ENCODE measurements at places on chromosomes 2 and 18.
A peak's percentile ranks its signal among the peaks of the same experiment; 100 is the strongest.

GRCh38 chr2:146844226-146844990, 1000.4 kb upstream of the ACVR2A start:
- DNase-seq = peak; percentile 47

DNA sequence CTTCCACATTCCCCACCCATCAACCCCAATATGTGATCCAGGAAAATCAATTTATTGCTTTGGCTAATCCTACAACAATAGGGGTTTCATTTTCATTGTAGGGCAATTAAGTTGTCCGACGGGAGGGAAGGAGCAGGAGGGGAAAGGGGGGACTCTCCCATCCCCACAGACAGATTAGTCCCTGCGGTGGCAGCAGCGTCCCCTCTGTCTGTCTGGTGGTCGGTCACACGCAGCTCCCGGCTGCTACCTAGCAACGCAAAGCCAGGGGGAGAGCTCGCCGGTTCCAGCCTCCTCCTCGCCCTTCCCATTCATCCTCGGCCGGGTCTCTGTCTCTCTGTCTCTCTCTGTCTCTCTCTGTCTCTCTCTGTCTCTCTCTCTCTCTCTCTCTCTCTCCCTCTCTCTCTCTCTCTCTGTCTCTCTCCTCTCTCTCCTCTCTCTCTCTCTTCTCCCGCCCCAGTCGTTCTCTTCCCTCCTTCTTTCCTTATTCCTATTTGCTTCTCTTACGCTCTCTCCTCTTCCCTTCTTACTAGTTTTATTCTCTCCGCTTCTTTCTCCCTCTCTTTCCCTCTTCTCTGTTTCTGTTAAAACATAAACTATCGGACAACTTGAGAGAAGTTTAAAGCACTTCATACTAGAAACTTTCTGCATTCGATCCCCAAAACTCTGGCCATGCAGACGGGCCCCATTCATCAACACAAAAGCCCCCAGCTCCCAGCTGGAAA, 1.2 kb downstream of the LRP2 start:
- no peak for DNase-seq

- no peak for DNase-seq
Measured at GRCh38 chr2:88658326-88658725, 31.1 kb upstream of the EIF2AK3 start.

DNA sequence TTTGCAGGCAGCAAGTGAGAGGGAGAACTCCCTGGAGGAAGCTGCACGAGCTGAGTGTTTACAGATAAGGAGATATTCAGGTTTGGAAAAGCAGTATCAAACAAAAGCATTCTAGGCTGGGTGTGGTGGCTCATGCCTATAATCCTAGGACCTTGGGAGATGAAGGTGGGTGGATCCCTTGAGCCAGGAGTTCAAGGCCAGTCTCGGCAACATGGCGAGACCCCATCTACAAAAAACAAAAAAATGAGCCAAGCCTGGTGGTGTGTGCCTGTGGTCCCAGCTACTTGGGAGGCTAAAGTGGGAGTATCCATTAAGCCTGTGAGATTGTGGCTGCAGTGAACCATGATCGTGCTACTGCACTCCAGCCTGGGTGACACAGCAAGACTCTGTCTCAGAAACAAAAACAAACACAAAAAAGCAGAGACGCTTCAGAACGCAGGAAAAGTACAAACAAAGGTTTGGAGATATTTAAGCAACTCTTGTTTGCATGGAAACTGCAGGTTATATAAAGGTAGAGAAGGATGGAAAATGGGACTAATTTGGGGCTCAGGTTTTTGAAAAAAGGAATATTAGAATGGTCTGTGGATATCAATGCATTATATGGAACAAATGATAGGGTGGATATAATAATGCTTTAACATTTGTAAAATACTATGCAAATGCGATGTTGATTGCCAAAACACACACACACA, 31.6 kb downstream of the MYCN start:
- no peak for DNase-seq

Measured in fibroblast of the conjunctiva (primary cell).